ENCODE measurements at places on chromosomes 6 and 20. TPM values are rescaled to one million over a fixed set of nuclear protein-coding genes. Genes with fewer than 3 reads are reported as not detected.
A peak's percentile ranks its signal among the peaks of the same experiment; 100 is the strongest.

CDH22 gene
- not detected for total RNA-seq

HUS1B gene
- 0.92 TPM for total RNA-seq

SLC24A3 gene
- total RNA-seq, result 47.8 TPM

SRSF12 gene
- total RNA-seq, result 14.5 TPM

C6orf118 gene
- total RNA-seq, result not detected

TREML1 gene
- total RNA-seq, result not detected

DNA sequence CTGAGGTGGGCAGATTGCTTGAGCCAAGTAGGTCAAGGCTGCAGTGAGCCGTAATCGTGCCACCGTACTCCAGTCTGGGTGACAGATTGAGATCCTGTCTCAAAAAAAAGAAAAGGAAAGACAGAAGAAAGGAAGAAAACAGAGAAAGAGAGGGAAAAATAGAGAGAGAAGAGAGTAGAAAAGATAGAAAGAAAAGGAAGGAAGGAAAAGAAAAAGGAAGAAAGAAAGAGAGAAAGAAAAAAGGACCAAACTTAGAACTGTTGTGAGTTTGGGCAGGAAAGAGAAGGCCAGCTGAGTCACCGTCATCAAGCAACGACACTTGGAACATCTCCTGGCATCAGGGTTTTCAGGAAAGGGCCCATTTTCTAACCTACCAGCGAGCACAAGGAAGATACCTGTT, 96.0 kb upstream of the AKAP12 start:
- H3K36me3 ChIP-seq, result no peaks in the 10 kb centered on the region
- no peak overlapping the region for H3K4me3 ChIP-seq
- no peaks in the 10 kb centered on the region for H3K27me3 ChIP-seq
- no peak overlapping the region for H3K27ac ChIP-seq
- peaks cover 5% of the 10 kb centered on the region for H3K4me1 ChIP-seq

DNA sequence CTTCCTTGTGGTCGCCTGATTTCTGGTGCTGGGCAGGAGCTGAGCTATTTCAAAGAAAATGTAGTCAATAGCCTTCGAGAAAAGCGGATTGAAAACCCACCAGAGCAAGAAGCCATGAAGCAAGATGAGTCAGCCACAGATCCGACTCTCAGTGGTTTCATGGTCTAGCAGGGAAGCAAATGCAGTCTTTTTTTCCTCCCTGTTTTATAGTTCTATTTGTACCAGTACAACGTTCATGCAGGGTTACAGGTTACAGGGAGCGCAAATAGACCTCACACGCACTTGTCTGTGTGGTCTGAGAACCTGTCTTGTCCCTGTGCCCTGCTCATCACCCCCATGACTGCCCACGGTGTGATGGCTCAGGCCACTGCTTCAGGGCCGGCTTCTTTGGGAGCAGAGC, 309.8 kb upstream of the SUPT3H start:
- H3K27me3 ChIP-seq, result no peaks in the 10 kb centered on the region
- H3K36me3 ChIP-seq, result no peaks in the 10 kb centered on the region
- no peak overlapping the region for H3K27ac ChIP-seq
- no peak for DNase-seq

DNA sequence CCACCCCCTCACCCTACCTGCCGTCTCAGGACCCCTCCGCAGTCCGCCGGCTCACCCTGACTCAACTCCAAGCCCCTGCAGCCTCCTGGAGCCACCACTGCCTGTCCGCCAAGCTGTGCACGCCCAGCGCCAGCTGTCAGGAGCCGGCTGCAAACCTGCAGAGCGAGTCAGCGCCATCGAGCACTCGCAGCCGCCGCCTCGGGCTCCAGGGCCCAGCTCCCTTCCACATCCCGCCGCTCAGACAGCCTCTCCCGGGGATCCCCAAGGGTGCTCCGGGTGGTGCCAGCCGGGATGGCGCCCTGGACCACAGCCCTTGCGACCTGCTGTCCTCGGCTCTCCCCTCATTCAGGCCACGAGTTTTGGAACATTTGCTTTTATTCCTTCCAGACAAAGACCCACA, 4.3 kb downstream of the TNNC2 start:
- no peaks in the 10 kb centered on the region for H3K4me1 ChIP-seq
- H3K4me3 ChIP-seq, result peak overlapping the region; percentile 21
- H3K36me3 ChIP-seq, result no peaks in the 10 kb centered on the region
- H3K27me3 ChIP-seq, result no peaks in the 10 kb centered on the region
- DNase-seq, result peak; percentile 30

DNA sequence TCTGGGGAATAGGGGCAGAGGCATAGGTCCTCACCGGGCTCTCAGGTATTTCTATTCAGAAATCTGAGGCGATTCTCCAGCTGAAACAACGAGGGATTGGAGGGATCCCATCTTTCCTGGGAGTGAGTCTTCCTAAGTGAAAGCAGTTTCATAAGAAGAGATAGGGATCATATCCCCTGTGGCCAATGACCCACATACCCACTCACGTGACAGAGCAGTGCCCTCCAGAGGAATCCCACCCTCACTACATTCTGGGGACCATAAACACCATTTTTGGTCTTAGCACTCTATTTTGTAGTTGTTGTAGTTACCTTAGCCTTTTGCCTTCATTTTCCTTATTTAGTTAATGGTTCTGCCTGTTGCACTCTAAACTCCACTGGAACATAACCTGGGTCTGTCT, 121.1 kb downstream of the GPR63 start:
- no peak overlapping the region for H3K4me3 ChIP-seq
- H3K27me3 ChIP-seq, result no peaks in the 10 kb centered on the region
- peak; percentile 7 for DNase-seq
- no peaks in the 10 kb centered on the region for H3K4me1 ChIP-seq
- H3K27ac ChIP-seq, result no peak overlapping the region

- H3K4me1 ChIP-seq, result no peaks in the 10 kb centered on the region
- H3K27me3 ChIP-seq, result no peaks in the 10 kb centered on the region
- no peak for DNase-seq
Measured at GRCh38 chr6:12232339-12232738, 57.8 kb upstream of the EDN1 start.

GRCh38 chr6:6248651-6249050, 71.8 kb downstream of the F13A1 start:
- no peaks in the 10 kb centered on the region for H3K36me3 ChIP-seq
- peaks cover 34% of the 10 kb centered on the region for H3K27me3 ChIP-seq
- H3K4me3 ChIP-seq, result no peak overlapping the region
- no peak overlapping the region for H3K27ac ChIP-seq
- no peak for DNase-seq
- H3K4me1 ChIP-seq, result peaks cover 18% of the 10 kb centered on the region

DNA sequence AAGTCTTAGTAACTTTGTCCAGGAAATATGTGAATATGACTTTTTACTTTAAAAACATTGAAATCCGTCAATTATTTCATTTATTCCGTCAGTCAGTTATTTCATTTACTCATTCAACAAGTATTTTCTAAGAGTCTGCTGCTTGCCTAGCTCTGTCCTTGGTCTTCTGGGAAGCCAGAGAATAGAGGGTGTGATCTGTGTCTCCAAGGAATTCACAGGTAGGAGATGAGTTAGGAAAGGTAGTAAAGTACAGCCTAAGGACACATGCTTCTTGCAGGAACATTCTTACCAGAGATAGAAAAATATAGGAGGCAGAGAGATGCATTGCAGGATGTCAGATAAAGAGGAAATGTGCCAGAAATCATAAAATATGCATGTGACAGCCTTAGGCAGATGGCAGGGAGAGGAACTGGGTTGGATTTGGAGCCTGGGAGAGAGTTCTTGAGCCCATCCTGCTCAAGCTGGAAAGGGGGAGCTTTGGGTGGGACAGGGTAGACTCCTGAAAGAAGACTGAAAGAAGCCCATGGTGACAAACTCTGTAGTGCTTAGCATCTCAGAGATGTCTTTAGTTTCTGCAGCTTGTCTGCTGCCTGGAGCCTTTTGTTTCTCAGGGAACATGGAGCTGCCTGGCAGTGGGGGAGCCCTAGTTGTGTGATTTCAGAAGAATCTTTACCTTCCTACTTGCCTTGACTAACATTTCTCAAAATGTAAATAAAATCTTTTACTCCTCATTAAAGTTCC, 3.5 kb downstream of the SH3BGRL2 start:
- H3K36me3 ChIP-seq, result no peaks in the 10 kb centered on the region
- H3K4me3 ChIP-seq, result no peak overlapping the region
- peak overlapping the region; percentile 45 for H3K27ac ChIP-seq
- peak; percentile 29 for DNase-seq
- no peaks in the 10 kb centered on the region for H3K27me3 ChIP-seq

GRCh38 chr20:18443886-18444285, 22.9 kb downstream of the DZANK1 start:
- no peaks in the 10 kb centered on the region for H3K4me1 ChIP-seq
- no peaks in the 10 kb centered on the region for H3K27me3 ChIP-seq
- H3K4me3 ChIP-seq, result no peak overlapping the region
- H3K27ac ChIP-seq, result no peak overlapping the region

GRCh38 chr6:49563006-49563886, 12.8 kb downstream of the C6orf141 start:
- H3K4me3 ChIP-seq, result no peak overlapping the region
- DNase-seq, result no peak
- H3K27me3 ChIP-seq, result no peaks in the 10 kb centered on the region
- no peaks in the 10 kb centered on the region for H3K36me3 ChIP-seq
- H3K4me1 ChIP-seq, result peaks cover 19% of the 10 kb centered on the region
- H3K27ac ChIP-seq, result no peak overlapping the region

- no peaks in the 10 kb centered on the region for H3K4me1 ChIP-seq
- H3K27me3 ChIP-seq, result no peaks in the 10 kb centered on the region
- H3K36me3 ChIP-seq, result no peaks in the 10 kb centered on the region
- no peak overlapping the region for H3K27ac ChIP-seq
- no peak overlapping the region for H3K4me3 ChIP-seq
- no peak for DNase-seq
Measured at GRCh38 chr20:43727980-43728590, 1.3 kb upstream of the GTSF1L start.

- no peaks in the 10 kb centered on the region for H3K27me3 ChIP-seq
- peak; percentile 64 for DNase-seq
Measured at GRCh38 chr6:128327890-128328289, 192.5 kb downstream of the PTPRK start.

DNA sequence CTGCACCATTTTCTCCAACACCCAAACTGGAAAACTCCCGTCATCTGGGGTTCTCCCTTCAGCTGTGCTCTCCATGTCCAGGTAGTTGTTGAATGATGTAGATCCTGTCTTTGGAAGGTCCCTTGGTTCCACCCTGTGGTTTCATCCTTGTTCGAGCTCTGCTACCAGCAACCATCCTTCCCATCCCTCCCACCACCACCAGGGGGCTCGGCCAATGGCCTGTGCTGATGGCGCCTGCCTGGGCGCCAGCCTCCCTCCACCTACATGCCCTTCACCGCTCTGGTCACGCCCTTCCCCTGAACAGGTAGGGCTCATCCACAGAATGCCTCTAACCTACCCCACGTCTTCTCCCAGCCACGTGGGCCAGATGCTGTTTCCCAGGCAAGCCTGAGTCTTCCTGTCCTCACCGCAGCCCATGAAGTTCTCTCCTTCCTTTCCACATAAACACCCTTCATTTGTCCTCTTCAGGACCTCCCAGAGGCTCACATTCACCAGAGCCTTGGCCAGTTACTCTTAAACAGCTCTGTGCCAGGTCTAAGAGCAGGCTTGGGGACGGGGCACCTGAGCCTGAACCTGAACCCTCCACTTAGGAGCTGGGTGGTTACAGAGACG, 75.1 kb upstream of the DUSP22 start:
- no peaks in the 10 kb centered on the region for H3K36me3 ChIP-seq
- H3K4me1 ChIP-seq, result no peaks in the 10 kb centered on the region

DNA sequence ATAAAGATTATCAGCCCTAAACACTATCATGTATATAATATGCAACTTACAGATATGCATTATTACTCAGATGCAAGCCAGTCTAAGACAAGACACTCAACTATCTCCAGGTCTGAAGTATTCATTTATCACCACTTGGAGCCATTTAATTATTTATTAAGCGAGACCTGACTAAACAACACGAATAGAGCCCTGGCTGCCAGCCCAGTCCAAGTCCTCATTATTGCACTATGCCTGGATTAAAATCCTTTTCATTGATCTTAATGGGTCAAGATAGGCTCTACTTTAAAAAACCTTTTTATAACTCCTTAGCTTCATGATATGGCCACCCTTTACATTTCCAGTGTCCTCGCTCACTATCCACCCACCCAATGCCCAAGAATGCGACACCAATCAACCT, 183.1 kb upstream of the MARCKS start:
- DNase-seq, result no peak
- H3K27me3 ChIP-seq, result no peaks in the 10 kb centered on the region
- H3K4me1 ChIP-seq, result no peaks in the 10 kb centered on the region
- no peak overlapping the region for H3K27ac ChIP-seq
- H3K4me3 ChIP-seq, result no peak overlapping the region

- no peak for DNase-seq
- no peak overlapping the region for H3K27ac ChIP-seq
- peaks cover 7% of the 10 kb centered on the region for H3K27me3 ChIP-seq
- no peaks in the 10 kb centered on the region for H3K4me1 ChIP-seq
- H3K4me3 ChIP-seq, result no peak overlapping the region
Measured at GRCh38 chr20:16601047-16601446, 27.8 kb upstream of the KIF16B start.

GRCh38 chr20:3431109-3431508, 23.6 kb upstream of the DNAAF9 start:
- DNase-seq, result no peak
- H3K27me3 ChIP-seq, result no peaks in the 10 kb centered on the region
- no peaks in the 10 kb centered on the region for H3K4me1 ChIP-seq
- no peaks in the 10 kb centered on the region for H3K36me3 ChIP-seq
- H3K4me3 ChIP-seq, result no peak overlapping the region
- no peak overlapping the region for H3K27ac ChIP-seq

- H3K36me3 ChIP-seq, result no peaks in the 10 kb centered on the region
- DNase-seq, result peak; percentile 44
- H3K4me3 ChIP-seq, result no peak overlapping the region
- no peak overlapping the region for H3K27ac ChIP-seq
- no peaks in the 10 kb centered on the region for H3K27me3 ChIP-seq
Measured at GRCh38 chr6:74409447-74409846, 713.4 kb downstream of the CD109 start.

DNA sequence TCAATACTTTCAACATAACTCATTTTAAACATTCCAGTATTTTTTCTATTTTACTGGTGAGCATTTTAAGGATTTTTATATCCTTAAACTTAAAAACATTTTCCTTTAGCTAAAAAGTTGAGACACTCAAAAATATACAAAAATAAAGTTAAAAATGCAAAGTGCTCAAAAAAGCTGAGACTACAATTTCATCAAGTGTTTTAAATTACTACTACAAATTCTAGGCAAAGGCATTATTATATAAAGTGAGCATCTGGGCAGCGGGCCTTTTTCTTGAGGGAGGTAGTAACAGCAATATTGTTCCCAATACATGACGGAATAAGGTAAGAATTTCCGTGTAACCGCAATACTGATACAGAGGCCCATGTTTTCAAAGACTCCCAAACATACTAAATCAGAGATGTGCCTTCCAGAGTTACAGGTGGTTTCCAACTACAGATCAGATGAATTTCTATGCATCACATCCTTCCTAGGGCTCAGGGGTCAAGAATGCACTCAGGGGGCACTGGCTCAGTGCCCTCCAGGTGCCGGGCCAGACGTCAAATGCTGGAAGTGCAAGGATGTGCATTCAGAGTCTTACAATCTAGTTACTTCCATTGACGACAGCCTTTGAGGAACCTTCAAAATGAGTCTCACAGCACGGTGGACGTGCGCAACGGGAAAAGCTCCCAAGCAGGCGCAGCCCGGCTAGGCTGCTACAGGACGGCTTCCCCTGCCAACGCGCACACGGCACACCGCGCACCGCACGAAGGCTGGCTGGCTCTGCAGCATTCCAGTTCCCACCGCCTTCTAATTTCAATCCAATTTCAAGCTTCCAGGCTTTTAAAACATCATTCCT, 1.7 kb downstream of the PHF10 start:
- DNase-seq, result peak; percentile 51
- peak overlapping the region; percentile 82 for H3K27ac ChIP-seq
- H3K4me1 ChIP-seq, result peaks cover 24% of the 10 kb centered on the region
- no peaks in the 10 kb centered on the region for H3K27me3 ChIP-seq
- peak overlapping the region; percentile 92 for H3K4me3 ChIP-seq

Data from A673 (cell line).